ENCODE measurements at places on chromosomes 11 and 22.

DNA sequence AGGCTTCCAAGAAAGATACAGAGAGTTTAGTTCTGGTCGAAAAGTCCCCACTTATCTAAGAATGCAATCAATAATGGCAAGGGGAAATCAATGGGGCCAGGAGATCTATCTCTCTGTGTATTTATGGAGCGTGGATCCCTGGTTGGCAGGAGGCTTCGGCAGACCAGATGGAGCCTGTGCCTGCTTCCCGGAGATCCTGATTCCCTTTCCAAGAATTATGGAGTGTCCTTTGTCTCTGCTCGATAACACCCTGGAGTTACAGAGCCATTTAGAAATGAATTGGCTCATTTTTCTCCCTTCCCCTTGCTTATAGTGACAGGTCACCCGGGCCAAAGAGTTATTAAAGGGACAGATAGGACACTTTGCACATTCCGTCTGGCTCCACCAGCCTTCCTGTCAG is 92.4 kb downstream of the ISX start:
- DNase-seq, result no peak

- DNase-seq, result no peak
These were observed 83.4 kb downstream of the SWAP70 start for GRCh38 chr11:9747229-9747628.

DNA sequence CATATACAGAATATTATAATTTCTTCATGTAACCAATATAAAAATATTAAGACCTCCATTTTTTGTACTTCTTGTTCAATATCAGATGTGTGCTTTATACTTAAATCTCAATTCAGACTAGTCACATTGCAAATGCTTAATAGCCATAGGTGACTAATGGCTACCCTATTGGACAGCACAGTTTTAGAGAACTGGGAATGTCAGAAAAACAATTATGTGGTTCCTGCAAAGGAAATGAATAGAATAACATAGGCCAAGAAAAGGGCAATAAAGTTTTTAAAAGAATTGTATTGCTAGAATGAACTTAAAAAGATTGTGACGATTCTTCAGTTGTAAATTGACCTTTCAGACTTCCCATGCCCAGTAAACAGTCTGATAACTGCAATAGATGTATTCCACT is 843.0 kb downstream of the METTL15 start:
- DNase-seq, result no peak

- no peak for DNase-seq
These were observed at the start of gene ANO1 for GRCh38 chr11:70078095-70078780. TSS of gene ANO1 (plus strand) at chr11:70078317. CDS start at chr11:70078607, 290 bp downstream.

DNA sequence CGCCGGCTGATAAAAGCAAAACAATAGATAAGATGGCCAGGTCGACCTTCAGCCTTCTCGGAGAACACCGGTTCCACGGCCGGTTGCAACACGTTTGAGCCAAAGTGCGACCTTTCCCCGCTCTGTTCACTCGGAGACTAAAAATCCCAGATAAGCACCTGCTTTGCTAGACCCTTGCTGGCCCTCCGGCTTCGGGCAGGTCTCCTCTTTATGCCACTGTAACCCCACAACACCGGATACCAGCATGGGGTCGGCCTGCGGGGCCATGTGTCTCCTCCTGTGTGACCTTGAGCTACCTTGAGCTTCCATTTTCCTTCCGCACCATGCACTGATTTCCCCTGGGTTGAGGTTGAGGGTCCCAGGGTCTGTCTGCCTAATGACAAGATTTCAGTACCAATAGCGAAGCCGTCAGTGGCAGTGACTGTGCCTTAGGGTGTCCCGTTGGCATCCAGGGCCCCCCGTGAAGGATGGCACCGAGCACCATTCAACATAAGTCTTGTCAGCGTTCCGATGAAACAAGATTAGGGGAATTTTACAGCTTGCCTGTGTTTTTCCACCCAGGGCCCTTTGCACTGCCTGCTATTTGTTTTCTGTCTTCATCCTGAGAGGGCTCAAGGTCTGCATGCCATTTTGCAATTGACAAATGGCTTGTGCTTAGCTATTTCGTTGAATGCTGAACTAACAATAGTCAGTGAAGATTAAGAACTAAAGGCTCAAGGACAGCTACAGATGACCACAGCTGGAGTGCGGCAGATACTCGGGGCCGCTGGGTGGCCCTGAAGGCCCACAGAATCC is 118.6 kb downstream of the KCNQ1 start:
- no peak for DNase-seq

GRCh38 chr11:37040921-37041320 is 442.9 kb upstream of the RAG2 start:
- no peak for DNase-seq

DNA sequence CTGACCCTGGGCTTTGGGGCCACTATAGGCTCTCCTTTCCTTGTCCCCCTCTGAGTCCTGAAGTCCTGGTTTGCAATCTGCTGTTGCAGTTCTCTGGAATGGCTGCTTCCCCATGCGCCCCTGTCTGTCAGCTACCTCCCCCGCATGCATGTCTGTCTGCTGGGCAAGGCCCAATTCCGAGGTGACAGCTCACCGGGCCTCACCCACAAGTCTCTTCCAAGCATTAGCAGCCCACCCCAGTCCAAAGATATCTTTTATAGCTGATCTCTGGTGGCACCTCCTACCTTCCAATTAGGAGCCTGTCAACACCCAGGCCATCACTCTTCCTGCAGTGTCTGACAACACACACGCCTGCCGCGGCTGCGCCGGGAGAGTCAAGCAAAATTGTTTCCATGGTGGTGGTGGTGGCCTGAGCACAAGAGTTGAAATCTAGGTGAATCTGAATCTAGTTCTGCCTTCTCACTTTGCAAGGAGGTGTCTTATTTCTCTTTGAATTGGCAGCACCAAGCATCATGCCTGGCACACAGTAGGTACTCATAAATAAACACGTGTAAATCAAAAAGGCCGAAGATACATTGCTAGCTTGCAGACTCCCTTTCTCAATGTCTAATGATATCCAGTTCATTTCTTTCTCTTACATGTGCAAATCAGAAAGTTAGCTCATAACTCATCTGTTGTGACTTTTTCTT is 1.2 kb upstream of the LMO2 start:
- peak; percentile 66 for DNase-seq

DNA sequence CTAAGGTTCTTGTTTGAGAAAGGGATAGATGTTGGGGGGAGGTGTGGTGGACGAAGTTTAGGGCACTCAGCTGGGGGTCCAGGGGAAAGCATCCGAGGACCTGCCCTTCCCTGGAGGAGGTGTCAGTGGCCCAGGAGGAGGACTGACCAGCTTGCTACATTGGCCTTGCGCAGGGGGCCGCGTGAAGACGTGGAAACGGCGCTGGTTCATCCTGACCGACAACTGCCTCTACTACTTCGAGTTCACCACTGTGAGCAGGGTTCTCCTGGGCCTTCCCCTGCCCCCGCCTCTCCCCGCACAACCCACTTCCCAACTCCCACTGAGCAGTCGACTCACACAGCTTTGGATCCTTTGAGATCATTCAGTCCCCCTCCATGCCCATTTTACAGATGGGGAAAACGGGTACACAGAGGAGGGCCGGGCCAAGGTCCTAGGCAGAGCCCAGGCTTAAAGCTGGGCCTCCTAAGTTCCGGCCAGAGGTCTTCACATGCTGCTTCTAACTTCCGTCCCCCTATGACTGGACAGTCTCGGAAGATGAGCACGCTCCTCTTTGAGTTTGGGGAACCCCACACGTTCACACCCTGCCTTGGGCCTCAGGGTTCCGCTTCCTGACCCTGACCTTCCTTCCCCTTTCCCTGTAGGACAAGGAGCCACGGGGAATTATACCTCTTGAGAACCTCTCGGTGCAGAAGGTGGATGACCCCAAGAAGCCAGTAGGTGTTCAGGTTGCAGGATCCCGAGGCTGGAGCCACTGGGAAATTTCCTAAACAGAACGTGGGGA is 28.7 kb downstream of the CYTH4 start:
- DNase-seq, result peak; percentile 97

GRCh38 chr11:17611049-17611448 is 64.0 kb downstream of the OTOG start:
- no peak for DNase-seq

DNA sequence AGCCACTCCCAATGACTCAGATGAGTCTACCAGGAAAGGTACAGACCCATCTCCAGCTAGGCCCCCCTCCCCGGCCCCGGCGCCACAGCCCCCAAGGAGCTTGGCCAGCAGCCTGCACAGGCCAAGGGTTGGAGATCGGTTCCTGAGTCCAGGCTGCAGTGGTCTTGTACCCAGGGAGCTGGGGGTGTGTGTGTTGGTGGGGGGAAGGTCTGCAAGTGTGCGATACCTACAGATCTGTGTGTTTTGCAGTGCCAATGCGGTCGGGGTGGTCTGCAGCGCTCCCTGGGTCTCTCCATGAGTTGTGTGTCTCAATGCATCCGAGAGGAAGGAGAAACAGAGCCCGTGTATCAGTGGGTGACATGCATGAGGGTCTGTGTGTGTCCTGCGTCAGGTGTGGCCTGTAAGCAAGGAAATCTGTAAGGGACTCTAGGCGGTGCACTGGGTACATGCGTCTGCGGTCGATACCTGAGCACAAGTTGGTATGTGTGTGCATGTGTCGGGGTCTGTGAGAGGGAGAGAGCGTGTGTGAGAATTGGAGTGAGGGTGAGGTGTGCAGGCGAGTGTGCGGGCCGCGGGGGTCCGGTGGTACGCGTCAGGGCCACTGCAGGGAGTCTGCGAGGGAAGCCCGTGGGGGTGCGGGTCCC is 645 bp downstream of the CDC42BPG start:
- no peak for DNase-seq

DNA sequence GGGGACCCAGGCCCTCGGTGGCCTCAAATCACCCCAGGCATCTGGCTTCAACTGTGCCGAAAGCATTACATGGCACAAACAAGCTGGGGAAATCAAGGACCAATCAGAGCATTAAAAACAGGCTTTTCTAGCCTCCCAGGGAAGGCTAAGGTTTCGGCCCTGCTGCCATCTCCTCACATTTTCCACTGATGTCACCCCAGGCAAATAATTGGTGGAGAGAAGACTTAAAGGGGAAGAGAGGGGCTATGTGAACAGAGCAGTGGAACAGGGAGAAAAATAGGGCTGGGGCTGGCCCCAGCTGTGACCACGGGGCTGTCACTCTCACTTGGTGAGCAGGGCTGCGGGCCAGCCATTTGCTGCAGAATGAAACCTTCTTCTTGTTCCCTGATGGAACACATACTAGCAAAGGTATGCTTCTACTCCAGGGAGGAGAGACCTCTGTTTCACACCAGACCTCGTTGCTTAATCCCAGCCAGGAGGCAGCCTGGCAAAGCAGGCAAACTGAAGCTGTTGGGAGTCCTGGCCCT is 581.3 kb downstream of the SOX6 start:
- no peak for DNase-seq

DNA sequence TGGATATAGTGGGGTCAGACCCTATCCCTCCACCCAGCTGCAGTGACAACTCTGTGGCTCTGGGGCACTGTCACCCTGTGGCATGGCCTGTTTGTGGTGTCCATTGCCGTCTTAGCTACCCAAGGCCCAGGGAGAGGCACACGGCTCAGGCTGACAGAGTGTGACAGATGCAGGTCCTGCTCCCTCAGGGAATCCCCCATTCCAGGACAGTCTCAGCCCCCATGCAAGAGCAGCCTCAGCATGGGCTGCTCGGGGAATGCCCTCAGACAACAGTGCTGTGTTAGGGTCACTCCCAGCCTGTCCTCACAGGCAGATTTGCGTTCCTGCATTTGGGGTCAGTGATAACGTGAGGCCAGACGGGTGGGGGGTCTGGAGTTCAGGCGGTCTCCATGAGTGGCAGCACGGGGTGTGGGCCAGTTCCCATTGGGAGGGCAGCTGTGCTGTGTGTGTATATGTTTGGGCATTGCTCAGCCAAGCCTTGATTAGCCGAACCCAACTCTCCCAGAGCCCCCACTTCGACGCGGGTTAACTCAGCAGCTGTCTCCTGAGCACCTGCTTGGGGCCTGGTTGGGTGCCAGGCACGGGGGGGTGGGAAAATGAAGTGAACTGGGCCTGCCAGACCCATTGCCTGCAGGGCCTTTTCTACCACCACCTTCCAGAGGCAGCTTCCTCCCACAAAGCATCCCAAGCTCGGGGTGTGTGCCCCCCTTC is 5.3 kb upstream of the KCNQ1OT1 start:
- DNase-seq, result no peak

GRCh38 chr11:124143034-124143433 is 27.8 kb downstream of the VWA5A start:
- DNase-seq, result no peak

- DNase-seq, result no peak
These were observed 27.1 kb downstream of the MYEOV start for GRCh38 chr11:69320756-69321741.

DNA sequence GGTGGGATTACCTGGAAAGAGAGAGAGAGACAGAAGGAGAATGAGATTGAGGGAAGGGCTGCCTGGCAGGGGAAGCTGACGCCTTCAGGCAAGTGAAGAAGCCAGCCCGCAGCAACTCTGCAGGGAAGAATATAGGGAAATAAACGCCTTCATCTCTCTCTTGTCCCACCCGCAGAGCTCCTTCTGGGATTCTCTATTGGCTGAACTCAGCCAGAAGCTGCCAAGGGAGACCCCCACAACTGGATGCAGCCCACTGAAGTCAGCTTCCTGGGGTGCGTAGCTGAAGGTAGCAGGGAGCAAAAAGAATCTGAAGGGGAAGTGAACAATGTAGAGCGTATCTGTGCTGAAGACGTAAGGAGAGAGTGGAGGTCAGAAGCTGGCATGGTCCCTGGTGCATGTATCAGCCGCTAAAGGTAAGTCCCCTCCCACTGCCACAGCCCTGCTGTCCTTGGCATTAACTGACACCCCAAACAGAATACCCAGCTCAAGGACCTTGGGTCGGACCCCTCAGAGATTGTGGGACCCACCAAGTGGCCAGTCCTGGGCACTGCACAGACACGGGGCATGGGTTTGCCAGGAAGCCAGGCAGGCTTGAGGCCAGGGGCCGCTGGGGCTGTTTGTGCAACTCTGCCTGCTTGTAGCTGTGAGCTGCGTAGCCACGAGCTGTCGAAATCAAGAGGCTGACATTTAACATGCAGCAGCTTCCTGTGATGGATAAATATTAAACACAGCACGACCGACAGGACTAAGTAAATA is 469.9 kb downstream of the MN1 start:
- peak; percentile 49 for DNase-seq

DNA sequence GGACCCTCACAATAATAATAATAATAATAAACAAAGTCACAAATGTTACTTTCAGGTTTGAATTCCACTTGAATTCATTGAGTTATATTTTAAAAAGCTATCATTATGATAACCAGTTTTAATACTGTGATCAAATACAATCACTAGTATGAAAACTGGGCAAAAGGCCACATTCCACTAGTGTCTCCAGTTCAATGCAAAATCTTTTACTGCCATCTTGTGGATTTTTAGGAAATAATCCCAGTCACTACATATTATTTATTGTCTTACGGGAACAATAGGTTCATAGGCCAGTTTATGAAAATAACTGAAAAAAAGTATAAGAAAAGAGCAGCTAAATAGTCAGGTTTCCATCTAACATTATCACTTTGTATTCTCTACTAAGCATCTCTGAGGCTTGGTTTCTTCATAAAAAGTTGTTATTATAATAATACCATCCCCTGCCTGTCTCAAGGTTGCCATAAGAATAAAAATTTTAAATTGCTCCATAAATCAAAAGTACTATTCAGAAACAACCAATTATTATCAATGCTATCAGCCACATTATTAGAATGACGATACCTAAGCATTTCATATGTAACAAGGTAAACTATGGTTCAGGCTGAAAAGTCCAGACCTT is 533.9 kb upstream of the CCDC90B start:
- peak; percentile 9 for DNase-seq
